ENCODE measurements at places on chromosomes 3 and 15.

DNA sequence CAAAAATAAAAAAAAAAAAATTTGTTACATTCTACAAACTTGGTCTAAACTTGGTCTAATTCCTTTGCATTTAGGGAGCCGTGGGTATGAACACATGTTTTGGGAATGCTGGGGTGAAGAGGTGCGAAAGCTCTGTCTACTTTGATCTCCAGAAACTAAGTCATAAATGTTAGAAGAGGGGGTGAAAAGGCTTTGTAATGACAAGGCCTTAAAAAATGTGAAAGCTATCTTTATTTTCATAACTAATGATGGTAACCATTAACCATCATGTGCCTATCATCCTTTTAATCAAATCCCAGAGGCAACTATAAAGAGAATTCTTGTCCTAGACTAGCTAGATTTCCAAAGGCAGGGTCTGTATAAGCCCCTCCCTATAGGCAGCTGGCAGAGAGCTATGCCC, 60.9 kb downstream of the PRICKLE2 start:
- DNase-seq, result no peak

- no peak for DNase-seq
Observed at GRCh38 chr15:76756381-76756780, 148.8 kb downstream of the SCAPER start.

- DNase-seq, result no peak
Observed at GRCh38 chr3:23696842-23697241, 108.9 kb upstream of the UBE2E1 start.

DNA sequence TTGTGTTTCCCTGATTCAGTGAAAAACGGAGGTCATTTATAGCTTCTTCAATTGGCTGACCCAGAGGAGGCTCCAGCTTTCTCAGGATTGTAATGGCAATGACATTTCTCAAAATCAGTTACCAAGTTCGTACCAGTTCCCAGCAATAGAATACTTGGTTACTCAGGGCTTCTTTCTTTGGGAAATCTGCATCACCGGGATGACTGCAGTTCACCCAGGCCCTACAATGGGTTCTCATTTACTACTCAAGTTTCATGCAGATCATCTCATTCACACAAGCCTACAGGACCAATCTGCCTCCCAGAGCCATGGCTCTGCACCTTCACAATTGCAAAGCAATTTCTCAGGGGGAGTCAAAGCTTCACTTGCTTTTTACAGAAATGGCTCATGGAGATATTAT, 109.6 kb downstream of the FHIT start:
- no peak for DNase-seq

DNA sequence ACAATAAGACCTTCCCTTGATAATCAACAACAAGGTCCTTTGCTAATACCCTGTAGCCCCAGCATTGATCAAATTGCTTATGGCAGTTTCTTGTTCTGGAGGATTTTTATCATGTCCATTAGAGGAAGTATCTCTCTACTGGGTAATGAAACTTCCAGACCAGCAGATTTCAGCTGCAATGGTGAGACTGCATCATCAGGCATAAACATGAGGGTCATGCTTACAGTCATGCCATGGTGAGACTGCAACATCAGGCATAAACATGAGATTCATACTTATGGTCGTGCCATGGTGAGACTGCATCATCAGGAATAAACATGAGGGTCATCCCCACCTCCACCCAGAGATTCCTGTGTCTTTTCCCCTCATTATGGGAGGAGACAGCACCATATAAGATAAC, 129.0 kb upstream of the LIPC start:
- DNase-seq, result no peak

- DNase-seq, result no peak
Observed at GRCh38 chr3:73734211-73735089, 109.7 kb upstream of the PDZRN3 start.

- DNase-seq, result no peak
Observed at GRCh38 chr3:140584549-140584948, 93.3 kb upstream of the TRIM42 start.

DNA sequence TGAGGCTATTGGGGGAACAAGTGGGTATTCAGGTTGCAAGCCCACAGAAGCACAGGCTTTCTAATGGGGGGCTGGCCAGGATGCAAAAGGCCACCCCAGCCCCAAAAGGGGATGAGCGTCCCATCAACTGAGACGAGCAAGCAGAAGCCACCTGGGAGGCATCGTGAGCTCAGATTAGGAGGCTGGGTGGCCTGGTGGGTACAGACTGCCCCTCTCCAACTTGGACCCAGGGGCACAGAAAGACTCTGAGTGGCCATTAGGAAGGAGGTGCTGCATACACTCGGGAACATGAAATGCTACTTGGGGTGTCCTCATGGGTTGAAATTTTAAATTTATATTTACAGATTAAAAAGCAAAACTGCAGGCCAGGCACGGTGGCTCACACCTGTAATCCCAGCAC, 29.1 kb downstream of the SLC41A3 start:
- no peak for DNase-seq

DNA sequence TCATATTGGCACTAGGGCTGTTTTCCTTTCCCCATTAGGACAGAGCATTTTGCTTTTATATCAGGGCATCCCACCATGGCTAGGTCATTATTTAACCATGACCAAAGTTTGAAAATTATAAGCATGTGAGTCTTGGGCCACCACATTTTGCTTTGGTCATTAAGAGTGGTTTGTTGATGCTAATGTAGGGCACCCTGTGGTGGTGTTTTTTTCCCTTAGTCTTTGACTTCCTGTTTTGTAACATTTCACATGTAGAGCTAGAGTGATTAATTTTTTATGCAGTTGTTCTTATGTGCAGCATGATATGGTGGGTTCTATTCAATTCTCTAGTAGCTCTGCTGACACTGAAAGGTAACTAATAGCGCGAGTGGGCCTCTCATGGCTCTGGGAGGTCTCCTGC, 249.6 kb upstream of the ROBO1 start:
- no peak for DNase-seq

GRCh38 chr3:173588556-173588955, 191.0 kb downstream of the NLGN1 start:
- DNase-seq, result no peak

GRCh38 chr3:132034486-132035464, at the start of gene CPNE4:
Gene CPNE4, minus strand, starts transcription at chr3:132035014.
- DNase-seq, result peak; percentile 23

GRCh38 chr15:91049378-91050127, 27.2 kb upstream of the VPS33B start:
- peak; percentile 18 for DNase-seq

DNA sequence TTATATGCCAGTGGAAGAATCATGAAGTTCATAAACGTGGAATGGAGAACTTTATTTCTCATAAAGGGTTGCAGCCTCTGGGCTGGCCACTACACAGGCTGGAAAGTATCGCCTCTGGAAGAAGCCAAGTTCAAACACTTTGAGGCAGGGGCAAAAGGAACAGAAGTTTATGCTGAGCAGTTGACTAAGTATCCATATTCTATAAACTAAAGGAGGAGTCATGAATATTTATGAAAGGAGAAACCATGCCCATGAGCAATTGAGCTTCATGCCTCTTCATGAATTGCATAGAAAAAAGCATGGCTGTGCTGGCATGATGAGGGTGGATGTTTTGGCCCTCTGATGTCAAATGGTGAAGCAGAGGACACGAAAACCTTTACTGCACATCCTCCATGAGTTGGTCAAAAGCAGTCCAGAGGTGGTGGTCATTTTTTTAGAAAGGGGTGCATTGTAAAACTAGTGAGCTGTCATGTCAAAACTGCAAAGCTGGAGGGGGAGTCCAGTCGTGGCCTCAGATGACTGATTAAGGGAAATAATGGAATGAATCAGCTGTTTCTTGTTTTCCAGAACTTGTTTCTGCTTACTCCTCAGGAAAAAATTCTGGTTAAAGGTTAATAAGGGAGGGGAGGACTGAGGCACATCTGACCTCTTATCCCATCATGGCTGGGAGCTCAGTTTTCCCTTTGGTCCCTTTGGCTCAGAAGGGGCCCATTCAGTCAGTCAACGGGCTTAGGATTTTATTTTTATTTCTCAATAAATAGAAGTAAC, 276.7 kb downstream of the CHL1 start:
- DNase-seq, result no peak

GRCh38 chr3:115709931-115710330, 86.6 kb downstream of the GAP43 start:
- no peak for DNase-seq

DNA sequence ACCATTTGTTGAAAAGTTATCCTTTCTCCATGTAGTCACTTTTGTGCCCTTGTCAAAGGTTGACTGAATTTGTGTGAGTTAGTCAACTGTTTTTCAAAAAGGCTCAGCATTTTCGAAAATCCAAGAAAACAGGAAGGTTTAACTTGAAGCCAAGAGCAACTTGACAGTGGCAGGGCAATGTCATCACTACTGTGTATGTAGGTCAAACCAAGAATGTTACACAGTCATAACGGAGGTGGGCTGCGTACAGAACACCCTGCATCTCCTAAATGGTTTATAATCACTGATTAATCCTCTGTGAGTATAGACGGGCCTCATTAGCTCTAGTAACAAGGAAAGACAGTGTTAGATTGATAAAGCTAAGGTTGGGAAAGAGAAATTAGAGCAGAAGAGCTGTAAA, 1064.9 kb downstream of the FHIT start:
- DNase-seq, result no peak

GRCh38 chr3:181695661-181696491, 15.8 kb upstream of the SOX2 start:
- DNase-seq, result no peak

GRCh38 chr3:114623420-114624046, 329.7 kb downstream of the TIGIT start:
- no peak for DNase-seq

GRCh38 chr3:74510261-74510818, 104.1 kb downstream of the CNTN3 start:
- no peak for DNase-seq

DNA sequence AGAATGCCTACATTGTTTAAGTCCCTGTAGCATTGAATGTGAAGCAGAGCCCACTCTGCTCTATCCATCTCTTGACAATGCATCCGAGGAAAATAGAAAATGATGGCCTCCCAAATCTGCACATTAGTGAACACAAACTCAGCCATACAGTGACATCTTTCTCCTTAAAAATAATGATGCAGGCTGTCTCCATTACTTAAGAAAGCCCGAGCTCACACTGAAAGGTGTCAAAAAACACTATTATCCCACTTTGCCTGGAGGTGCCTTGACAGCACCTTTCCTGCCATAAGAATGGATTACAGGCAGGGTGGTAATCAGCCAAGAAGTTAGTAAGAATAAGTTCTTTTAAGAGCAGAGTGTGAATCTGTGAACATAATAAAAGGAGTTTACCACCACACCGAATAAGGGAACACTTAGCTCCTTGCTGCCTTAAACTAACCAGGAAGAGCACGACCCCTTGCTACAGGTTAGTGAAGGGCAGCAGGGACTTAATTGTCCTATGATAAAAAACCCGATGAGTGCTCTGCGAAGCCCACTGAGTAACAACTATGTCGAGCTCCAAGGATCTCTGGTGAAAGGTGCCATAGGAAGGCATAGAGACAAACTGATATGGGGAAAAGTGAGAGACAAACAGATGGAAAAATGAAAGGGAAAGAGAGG, 123.2 kb upstream of the TUSC7 start:
- no peak for DNase-seq

GRCh38 chr3:149830902-149831301, 17.9 kb downstream of the RNF13 start:
- DNase-seq, result no peak

DNA sequence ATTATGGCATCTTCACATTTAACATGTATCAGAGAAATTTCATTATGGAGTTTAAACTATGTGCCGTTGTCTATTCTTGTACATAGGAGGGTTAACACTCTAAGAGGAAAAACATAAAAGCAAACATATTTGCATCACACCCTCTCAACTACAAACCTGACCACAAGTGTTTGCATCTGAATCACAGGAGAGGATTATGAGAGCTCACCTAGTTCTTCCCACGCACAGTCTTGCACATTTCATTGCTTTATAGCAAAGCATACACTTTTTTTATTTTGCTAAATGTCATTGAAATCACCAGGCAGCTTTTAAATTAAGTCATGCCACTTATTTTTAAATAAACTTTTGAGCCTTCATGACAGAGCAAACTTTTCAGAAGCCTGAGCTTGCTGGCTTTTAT, 12.5 kb downstream of the TRAT1 start:
- peak; percentile 26 for DNase-seq

GRCh38 chr3:46711760-46712159, 5.9 kb downstream of the PRSS50 start:
- DNase-seq, result no peak

- DNase-seq, result no peak
Observed at GRCh38 chr15:46110755-46111154, 475.9 kb downstream of the SQOR start.

GRCh38 chr3:77421916-77422315, 382.0 kb downstream of the ROBO2 start:
- no peak for DNase-seq

GRCh38 chr15:101458908-101459578, 30.5 kb downstream of the PCSK6 start:
- no peak for DNase-seq

- no peak for DNase-seq
Observed at GRCh38 chr15:88012233-88012632, 244.3 kb downstream of the NTRK3 start.

- no peak for DNase-seq
Observed at GRCh38 chr15:61659566-61660190, 400.6 kb downstream of the VPS13C start.

DNA sequence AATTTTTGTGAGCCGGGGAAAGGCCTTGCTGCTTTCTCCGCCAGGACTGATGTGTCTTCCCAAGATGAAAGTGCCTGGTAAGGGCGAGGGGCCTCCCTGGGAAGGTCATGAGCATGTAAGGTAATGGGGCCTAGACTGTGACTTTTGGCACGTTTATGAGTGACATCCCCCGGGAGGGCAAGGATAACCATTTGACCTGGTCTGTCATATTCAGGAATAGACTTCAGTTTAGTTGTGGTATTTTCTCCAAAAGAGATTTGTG, 631 bp upstream of the CNBP start:
- no peak for DNase-seq

GRCh38 chr15:77503240-77503639, 82.6 kb downstream of the HMG20A start:
- DNase-seq, result no peak

DNA sequence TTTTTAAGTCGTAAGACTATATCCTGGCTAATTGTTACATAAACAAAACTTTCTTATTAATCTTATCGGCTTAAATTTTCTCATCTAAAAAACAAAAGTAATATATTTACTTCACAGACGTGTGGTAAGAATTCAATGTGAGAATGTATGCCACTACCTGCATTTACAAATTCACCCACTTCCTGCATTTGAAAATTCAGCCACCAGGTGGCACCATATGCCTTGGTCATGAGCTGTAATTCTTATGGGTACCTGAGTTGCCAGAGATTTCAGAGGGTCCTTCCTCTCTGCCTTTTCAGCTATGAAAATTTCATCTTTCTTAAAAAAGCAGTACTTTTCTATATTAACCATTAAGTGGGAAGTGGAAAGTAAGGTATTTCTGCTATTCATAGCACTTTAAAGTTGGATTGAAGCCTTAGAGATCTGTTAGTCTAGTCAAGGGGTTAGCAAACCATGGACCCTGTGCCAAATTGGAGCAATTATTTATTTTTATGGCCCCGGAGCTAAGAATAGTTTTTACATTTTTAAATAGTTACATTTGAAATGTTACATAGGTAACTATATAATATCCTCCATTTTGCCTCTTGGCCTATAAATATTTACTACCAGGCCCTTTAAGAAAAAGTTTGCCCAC, 127.8 kb downstream of the HCN4 start:
- peak; percentile 68 for DNase-seq

GRCh38 chr3:117489663-117490079, 780.1 kb downstream of the TUSC7 start:
- no peak for DNase-seq
